ENCODE measurements at places on chromosomes 5 and 9.

DNA sequence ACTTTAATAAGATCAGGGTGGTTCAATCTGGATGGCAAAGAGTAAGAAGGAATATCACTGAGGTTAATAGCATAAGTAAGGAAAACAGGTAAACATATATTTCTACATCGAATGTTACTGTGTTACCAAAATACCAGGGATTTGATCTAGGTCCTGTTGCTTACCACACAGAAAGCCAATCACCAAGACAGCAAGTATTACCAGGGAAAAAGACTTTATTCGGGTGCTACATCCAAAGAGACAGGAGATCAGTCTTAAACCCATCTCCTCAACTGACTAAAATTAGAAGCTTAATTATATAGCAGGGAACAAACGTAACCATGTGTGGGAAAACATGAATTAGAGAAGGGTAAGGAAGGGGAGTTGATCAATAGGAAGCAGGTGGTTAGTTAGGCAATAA is 500.1 kb downstream of the EFNA5 start:
- no peak for DNase-seq
- no peaks in the 10 kb centered on the region for H3K4me1 ChIP-seq
- H3K4me3 ChIP-seq = no peak overlapping the region
- no peaks in the 10 kb centered on the region for H3K36me3 ChIP-seq
- H3K27me3 ChIP-seq = no peaks in the 10 kb centered on the region

DNA sequence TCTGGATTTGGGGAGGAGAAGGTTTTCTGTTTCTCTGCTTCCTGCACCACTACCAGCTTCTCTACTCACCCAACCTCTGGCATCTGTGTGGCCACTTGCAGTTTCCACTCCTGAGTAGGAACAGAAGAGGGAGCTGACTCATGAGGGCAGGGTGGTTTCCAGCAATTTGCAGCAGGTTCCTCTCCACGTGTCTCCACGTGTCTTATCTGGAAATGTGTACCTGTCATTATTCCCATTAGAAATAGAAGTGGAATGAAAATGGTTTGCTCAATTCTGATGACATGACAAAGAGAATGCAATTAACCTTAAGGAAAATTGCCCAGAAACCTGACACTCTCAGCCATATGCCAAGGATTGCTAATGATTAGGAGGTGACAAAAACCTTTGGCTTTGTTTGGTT is 33.0 kb downstream of the EGFLAM start:
- no peaks in the 10 kb centered on the region for H3K36me3 ChIP-seq
- no peak overlapping the region for H3K4me3 ChIP-seq
- no peaks in the 10 kb centered on the region for H3K4me1 ChIP-seq
- no peaks in the 10 kb centered on the region for H3K27me3 ChIP-seq
- H3K27ac ChIP-seq = no peak overlapping the region

DNA sequence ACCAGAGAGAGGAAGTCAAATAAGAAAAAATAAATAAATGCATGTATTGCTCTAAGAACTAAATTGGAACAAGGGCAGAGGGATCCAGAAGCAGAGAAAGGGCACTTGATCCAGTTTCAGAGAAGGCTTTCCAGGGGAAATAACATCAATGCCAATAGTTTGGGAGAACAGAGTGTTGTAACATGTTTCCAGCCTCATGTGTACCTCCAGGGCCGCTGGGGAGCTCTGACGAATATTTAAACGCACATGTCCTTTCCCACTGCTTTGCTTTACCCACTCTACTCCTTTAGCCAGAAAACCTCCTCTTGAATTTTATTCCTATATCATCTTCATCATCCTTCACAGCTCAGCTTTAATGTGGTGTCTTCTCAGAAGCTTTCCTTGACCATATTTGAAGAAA is 233.7 kb downstream of the ENC1 start:
- DNase-seq = peak; percentile 74
- H3K4me1 ChIP-seq = no peaks in the 10 kb centered on the region
- H3K36me3 ChIP-seq = no peaks in the 10 kb centered on the region

- H3K27me3 ChIP-seq = no peaks in the 10 kb centered on the region
- no peak overlapping the region for H3K4me3 ChIP-seq
- no peak for DNase-seq
- no peak overlapping the region for H3K27ac ChIP-seq
These were observed 85.0 kb upstream of the ANKH start for GRCh38 chr5:14956423-14957046.

DNA sequence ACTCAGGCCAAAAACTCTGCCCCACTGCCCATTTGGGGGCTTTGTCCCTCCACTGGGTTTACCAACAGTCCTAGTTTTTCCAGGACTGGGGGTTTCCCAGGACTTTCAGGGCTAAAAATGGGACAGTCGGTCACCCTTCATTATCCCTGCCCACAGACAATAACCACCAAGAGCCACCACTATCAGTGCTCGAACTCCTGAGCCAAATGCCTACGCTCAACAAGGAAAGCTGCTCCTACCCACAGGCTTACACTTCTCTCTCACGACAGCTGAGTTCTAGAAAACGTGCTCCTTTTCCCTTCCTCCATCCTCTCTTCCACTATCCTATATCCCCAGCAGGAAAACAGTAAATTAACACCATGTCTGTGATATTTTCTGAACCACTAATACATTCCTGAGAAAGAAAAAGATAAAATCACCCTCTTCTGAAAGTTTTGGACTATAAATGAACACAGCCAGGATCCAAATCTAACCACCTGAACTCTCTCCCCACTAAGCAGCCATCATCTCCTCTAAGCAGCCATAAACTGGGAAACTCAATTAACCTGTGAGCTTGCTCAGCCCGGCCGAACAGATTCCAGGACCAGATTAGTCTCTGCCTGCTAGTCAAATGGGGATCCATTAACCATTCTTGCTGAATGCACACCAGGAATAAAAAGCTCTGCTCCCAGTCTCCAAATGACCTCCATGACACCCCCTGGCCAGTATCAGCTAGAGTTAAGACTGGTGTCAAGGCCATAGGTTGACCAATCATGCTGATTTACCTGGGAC is 41.8 kb downstream of the KLHL3 start:
- H3K27me3 ChIP-seq = no peaks in the 10 kb centered on the region
- DNase-seq = no peak
- H3K36me3 ChIP-seq = peaks cover 6% of the 10 kb centered on the region

DNA sequence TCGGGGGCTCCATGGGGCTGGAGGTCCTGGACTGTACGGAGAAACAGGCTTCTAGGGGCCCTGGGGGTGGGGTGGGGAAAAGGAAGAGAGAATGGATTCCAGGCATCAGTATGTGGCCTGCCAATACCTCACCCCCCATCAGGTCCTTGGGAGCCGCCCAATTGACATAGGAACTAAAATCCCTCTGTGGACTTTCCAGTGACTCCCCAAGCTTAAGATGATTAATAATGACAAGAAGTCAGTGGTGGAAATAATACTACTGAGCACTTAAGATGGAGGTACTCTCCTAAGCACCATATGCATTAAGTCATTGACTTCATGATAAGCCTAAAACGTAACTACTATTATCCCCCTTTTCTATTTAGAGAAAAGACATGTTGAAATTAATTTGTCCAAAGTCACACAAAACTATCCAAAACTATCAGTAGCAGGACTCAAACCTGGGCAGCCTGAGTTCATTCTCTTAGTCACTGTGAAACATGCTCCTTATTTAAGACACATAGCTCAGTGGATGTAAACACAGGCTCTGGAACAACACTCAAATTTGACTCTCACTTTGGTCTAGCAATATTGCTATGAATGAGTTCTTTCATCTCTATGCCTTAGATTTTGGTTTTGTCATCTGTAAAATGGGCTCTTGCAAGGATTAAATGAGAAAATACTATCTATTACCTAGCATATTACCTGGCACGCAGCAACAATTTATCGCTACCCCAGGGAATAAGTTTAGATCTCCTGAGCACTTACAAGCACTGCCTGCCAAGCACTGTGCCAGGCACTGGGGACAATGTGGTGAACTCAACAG is 9.5 kb downstream of the SPRY4 start:
- no peak overlapping the region for H3K4me3 ChIP-seq
- peak overlapping the region; percentile 96 for H3K27ac ChIP-seq
- peaks cover 47% of the 10 kb centered on the region for H3K4me1 ChIP-seq
- H3K27me3 ChIP-seq = no peaks in the 10 kb centered on the region

- no peaks in the 10 kb centered on the region for H3K27me3 ChIP-seq
- no peaks in the 10 kb centered on the region for H3K4me1 ChIP-seq
- H3K4me3 ChIP-seq = no peak overlapping the region
- H3K27ac ChIP-seq = no peak overlapping the region
- no peak for DNase-seq
These were observed 190.1 kb downstream of the GADD45G start for GRCh38 chr9:89794918-89795317.

DNA sequence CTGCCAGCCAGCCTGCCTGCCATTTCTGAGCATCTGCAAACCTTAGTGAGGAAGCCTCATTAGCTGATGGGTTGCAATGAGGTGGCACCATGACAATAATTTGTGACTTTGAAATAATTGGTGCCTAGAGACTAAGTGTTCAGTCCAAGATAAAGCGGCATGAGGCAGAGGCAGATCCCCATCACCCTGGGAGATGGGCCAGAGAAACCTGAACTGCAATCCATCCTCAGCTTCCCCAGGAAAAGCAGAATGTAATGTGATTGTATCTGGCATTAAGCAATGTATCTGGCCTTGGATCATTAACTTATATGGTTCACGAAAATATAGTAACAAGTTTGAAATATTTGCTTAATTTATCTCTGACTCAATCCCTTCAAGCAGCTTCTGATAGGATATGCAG is 101.0 kb downstream of the SPOCK1 start:
- H3K4me3 ChIP-seq = no peak overlapping the region
- H3K27ac ChIP-seq = no peak overlapping the region
- H3K4me1 ChIP-seq = no peaks in the 10 kb centered on the region

GRCh38 chr9:72633966-72634365 is 112.6 kb downstream of the TMC1 start:
- no peaks in the 10 kb centered on the region for H3K27me3 ChIP-seq
- H3K36me3 ChIP-seq = no peaks in the 10 kb centered on the region
- no peak overlapping the region for H3K4me3 ChIP-seq
- H3K27ac ChIP-seq = no peak overlapping the region

- no peaks in the 10 kb centered on the region for H3K27me3 ChIP-seq
- DNase-seq = peak; percentile 73
- H3K36me3 ChIP-seq = no peaks in the 10 kb centered on the region
- no peak overlapping the region for H3K4me3 ChIP-seq
These were observed 51.2 kb downstream of the RALGPS1 start for GRCh38 chr9:126965541-126966428.

All from tibial artery (tissue), 4 donors.